ENCODE measurements at places on chromosomes 7 and 10.
A peak's percentile ranks its signal among the peaks of the same experiment; 100 is the strongest.

DNA sequence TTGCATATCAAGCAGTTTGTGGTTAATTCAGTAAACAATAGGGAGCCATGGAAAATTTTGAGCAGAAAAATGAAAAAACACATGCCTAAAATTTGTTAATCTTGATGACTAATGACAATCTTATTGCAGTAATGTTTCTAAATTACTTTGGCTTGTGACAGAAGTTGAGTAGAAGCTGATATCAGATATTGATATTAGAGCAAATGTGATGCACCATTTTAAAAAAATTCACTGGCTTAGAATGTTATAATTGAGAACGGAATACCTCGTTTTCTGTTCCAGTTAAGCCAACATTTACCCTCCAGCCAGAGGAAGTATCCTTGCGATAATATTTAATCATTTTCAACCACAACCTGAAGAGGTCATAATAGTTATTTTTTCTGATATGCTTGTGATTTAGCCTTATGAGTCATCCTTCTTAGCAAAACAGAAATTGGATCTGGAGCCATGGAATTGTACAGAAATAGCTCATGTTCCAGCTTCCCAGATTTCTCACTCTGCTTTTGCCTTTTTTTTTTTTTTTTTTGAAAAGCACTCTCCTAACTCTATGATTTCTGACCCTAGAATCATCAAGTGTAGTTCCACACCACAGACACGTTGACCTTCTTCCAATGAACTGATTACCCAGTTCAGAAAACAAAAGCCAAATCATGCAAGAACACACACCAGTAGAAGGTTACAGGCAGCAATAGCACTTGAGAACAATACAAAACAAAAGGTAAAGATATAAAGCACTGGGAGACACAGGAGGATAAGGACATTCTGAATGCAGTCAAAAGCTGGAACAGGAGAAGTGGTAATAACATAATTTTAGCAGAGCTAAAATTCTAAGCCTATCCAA lies 96.8 kb upstream of the PHYHIPL start:
- DNase-seq: peak; percentile 68

GRCh38 chr10:108036265-108036664 lies 871.8 kb upstream of the SORCS1 start:
- DNase-seq: no peak

DNA sequence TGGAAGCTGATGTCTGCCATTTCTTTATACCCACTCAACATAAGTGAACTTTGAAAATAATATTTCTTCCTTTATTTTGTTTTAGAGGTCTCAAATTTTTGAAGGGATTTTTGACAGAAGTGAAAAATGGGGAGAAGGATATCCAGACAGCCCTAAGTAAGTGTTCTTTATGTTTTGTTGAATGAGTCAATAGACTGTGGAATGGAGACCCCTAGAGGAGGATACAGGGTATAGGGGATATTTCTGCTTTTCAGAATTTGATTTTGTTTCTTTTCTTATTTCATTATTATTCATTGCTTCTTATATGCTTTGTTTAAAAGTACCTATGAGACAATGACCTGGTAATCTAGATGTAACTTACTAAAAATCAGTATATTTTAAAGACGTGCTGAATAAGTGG lies 34.4 kb downstream of the PLEKHA8 start:
- DNase-seq: peak; percentile 58

DNA sequence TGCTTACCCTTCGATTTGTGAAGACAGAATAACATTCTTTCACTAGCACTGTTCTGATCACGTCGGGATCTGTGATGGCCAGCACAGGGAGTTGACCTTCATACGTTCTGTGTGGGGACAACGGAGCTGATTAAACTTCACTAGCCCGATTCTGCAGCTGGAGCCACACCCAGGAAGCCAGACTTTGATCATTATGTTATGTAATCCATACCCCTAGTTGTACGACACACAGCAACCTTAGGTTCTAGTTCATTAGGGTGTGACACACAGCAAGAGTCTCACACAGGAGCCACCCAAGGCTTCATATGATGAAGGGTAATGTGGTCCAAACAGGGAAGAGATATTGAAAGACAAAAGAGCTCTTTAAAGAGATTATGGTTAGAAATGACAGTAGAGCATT lies 7.2 kb downstream of the CYP3A5 start:
- no peak for DNase-seq

GRCh38 chr7:151051108-151051507 lies 2.8 kb downstream of the ASIC3 start:
- no peak for DNase-seq

- DNase-seq: peak; percentile 99
Observed at GRCh38 chr10:60384708-60385398, 4.8 kb downstream of the ANK3 start.

GRCh38 chr7:70771451-70771850 lies 360.5 kb upstream of the GALNT17 start:
- DNase-seq: no peak

DNA sequence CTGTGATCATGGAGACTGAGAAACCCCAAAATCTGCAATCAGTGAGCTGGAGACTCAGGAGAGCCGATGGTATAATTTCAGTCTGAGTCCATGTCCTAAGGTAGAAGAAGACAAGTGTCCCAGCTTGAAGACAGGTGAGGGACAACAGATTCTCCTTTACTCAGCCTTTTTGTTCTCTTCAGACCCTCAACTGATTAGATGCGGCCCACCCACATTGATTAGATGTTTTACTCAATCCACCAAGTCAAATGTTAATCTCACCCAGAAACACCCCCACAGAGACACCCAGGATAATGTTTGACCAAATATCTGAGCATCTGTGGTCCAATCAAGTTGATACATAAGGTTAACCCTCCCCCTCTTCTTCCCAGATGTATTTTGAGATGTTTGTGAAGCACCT lies 131.2 kb downstream of the PFKFB3 start:
- DNase-seq: no peak

DNA sequence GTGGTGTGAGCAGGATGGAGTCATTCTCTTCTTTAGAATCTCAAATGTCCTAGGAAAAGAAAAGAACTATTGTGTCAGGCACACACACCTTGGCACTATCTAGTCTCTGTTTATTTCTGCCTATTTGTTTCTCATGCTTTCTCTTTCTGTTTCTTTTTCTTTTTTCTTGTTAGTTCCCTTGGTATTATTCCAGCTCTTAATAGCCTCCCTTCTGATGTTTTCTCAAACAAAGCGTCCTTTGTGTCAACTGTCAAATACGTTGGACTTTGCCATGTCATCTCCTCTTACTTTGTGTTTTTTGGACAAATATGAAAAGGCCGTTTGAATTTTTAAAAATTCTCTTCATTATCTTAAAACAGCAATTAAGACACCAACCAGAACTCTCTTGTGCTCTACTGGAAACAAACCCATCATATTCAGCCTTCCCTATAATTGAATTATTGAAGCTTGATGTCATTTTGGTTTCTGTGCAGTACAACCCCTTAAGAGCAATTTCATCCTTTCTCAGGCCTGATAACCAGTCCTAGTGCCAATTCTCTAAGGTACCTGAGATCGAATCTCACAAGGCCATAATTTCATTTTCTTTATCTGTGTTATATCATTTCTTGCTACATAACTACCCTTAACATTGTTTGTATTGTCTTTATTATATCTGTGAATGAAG lies 497.8 kb upstream of the NRP1 start:
- no peak for DNase-seq

GRCh38 chr7:25946181-25946580 lies 205.8 kb upstream of the NFE2L3 start:
- DNase-seq: no peak

DNA sequence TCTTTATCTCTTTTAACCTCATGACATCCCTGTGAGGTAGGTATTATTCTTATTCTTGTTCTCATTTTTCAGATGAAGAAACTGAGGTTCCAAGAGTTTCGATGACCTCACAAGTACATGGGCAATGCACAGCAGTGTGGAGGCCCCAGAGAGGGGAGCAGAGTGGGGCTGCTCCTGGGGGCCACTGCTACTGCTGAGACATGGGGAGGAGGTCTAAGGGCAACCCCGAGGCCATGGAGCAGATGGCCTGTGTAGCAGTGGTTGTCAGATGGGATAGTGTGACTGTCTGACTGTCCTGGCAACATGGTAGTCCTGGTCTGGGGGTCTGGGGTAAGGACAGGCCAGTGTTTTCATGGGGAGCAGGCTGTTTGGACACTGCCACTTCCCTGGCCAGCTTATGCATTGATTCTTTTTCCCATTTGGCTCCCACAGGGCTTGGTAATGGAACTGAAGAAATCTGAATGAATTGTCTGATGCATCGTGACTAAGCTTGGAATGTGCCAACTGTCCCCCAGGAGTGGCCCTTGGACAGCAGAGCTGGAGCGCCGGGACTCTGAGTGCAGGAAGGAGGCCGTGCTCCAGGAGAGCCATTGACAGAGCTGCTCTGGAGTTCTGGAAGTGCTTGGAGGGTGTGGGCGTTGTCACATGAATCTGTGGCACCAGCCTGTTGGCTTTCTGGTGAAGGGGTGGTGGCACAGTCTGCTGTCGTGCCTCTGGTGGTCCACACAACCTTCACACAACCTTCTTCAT lies 40.9 kb downstream of the ADRA2A start:
- no peak for DNase-seq

DNA sequence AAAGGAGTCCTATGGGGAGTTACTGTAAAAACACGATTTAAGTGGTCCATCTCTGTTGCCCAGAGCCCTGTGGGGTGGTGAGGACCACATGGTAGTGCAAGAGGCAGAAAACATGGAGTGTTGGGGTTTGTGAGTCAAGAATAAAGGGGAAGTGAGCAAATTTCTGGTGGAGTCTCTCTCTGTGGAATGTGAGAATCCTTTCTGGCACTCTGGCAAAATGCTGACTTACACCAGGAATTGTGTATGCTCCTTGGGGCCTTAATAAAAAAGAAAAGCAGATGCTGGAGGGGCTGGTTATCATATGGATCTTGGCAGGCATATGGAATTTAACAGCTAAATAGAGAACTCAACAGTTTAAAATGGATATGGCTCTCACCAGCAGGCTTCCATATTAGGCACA lies 486.0 kb downstream of the TNS3 start:
- DNase-seq: no peak

DNA sequence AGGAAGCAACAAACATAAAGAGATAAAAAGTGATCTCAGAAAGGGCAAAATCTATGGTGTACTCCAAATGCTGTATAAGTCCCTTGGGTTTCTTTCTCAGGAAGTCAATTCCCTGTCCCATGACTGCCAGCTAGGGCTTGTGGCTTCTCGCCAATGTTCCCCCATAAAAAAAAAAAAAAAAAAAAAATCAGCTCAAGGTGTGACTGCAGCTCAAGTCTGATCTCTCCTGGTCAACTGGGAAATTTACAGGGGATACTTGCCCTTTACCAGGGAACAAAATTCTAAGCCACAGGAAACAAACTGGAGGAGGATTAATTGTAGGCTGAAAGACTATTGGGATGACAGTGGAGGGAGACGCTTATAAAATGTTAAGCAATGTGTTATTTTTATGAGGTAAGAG lies 76.0 kb downstream of the PCGF5 start:
- peak; percentile 54 for DNase-seq

GRCh38 chr7:1355568-1356340 lies 103.5 kb downstream of the MICALL2 start:
- no peak for DNase-seq

DNA sequence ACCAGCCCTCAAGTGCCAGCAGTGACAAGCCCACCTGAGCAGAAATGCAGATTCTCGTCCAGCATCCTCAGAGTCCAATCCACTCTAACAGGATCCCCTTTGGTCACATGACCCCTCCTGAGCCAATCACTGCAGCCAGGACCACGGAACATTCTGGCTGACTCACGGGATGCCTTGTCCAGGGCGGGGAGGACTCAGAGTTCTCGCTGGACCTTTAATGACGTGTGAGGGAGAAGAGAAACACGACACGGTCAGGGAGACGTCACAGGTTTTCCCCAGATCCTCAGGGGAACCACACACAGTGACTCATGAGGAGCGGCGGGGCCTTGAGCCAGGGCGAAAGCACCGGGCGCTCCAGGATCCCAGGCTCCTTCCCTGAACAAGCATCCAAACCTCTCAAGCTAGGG lies 155.7 kb downstream of the PTPRN2 start:
- DNase-seq: peak; percentile 92

DNA sequence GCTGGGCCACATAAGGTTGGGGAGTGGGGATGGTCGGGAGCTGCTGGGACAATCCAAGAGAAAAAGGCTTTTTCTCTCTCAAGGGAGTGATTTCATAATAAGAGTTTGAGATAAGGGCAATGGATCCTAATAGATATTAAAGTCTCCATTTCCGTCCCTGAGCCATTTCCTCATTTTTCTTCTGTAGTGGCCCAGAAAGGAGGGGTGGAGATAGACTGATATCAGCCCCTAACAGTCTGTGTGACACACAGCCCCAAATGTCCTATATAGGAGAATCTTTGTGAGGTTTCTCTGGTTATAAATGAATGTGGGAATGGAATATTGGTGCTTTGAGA lies 35.2 kb downstream of the PRSS2 start:
- DNase-seq: no peak

- DNase-seq: no peak
Observed at GRCh38 chr7:115359955-115360354, 438.1 kb downstream of the MDFIC start.

DNA sequence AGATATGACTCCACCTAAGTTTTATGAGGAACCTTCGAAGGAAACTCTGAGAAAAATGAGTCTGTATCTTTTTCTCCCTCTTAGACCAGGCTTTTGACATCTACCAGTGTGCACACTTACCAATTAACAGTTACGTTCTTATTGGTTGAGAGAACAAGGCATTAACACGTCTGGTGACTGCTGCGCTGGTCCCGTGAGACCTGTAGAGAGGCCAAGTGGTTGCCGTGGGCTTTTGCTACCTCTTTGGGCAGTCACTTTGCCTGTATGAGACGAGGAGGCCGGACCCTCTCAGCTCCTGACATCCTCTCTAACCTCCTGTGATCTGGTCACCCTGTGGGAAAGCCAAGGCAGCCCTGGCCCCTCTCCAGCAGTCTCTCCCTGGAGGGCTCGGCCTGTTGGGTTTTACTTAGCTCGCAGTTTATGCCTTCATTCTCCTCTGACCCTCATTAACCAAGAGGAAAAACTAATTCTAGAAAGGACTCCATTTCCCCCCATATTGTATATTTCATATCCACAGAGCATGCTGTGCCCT lies 513.9 kb upstream of the GALNT17 start:
- DNase-seq: no peak

DNA sequence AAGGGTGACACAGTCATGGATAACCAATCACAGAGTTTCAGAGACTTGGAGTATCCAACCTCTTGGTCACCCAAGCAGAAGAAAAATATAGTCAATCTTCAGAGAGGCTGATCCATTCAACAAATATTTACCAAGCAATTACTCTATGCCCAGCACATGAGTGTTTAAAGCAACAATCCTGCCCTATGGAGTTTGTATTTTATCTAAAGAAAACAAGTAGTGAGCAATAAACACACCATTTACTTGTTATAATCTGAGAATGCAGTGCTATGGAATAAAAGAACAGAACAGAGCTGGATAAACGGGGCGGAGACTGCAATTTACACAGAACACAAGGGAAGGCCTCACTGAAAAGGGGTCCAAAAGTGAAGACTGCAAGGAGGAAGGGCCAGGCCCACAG lies 63.8 kb downstream of the GRB10 start:
- no peak for DNase-seq

DNA sequence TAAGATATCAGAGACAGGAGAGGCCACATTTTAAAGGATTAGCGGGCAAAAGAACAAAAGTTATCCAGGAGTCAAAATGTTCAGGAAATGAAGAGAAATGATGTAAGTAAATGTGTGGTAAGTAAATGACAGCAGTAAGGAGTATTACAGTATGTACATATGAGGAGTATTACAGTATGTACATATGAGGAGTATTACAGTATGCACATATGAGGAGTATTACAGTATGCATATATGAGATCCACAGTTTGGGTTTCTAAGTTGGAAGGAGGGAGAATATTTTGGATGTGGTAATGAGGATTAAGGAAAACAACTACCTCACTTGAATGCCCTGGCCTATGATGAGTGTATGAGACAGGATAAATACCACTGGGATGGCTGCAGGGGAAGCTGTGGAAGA lies 192.4 kb upstream of the DGKB start:
- no peak for DNase-seq
